ENCODE measurements at places on chromosomes 7 and 10. TPM values are rescaled to one million over a fixed set of nuclear protein-coding genes. Genes with fewer than 3 reads are reported as not detected.
A peak's percentile ranks its signal among the peaks of the same experiment; 100 is the strongest.

DNA sequence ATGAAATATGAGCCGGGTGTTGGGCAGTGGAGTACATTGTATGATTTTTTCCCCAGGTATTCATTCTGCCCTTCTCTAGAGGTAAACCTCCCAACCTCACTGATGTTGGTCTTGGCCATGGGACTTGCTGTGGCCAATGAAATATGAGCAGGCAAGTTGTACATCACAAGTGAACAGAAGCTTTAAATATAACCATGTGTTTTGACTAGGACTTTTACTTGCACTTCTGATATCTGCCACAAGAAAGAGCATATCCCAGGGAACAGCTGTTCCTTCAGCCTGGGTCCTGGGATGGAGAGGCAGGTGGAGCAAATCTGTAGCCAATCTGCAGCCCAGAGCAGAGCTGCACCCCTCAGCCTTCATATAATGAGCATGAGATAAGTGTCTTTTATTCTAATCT lies 109.8 kb upstream of the PALS2 start:
- no peak for DNase-seq

DNA sequence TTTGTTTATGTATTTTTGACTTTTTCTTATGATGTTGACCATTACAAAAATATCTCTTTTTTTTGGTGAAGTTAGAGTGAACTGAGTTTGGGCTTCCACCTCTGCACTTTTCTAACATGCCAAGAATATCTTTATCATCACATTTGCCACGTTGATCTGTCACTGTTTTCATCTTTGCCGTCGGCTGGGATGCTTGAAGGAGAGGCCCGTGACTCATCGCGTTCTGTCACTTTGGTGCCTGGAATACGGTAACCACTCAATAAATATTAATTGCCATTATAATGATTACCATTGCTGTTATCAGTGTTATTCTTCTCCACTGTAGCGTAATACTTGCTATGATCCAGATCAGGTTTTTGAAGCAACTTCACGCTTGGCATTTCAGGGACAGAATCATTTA lies 350.8 kb upstream of the PFKP start:
- no peak for DNase-seq

DNA sequence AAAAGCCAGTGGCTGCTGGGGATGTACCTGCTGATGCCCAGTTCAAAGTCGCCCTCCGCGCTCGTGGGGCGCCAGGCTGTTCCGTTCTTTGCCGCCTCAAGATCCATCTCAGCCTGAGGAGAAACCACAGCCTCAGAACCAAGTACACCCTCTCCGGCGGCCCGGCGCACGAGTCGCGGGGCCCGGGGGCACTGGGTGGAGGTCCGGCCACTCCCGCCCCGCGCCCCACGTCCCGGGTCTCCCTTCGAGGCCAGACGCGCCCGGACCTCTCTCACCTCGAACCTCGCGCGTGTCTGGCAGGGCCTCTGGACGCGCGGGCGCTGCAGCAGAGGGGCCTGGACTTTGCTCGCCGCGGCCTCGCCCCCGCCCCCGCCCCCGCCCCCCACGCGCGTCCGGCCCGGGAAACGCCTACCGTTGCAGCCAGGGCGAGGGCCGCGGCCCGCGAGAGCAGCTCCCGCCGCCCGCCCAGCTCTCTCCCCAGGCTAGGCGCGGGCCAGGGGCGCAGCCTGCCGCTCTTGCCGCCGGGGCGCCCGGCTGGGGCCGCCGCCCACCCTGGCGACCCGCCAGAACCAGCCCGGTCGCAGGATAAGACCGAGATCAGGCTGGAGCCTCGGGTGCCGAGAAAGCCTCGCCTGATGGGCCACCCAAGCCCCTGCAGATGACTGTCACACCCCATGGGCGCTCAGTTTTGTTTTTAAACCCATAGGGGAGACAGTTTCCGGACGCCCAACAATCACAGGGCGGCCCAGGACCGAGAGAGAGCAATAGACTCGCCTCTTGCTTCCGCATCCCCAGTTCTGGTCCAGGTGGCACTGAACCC lies at the start of gene ABCB4:
Gene ABCB4 (minus strand): TSS at position 322 of the 820 bp plus-strand sequence. CDS start 215 bp downstream, at position 107.
- no peak for DNase-seq

GRCh38 chr7:94272821-94273583 lies 121.7 kb upstream of the COL1A2 start:
- no peak for DNase-seq

- DNase-seq, result no peak
These were observed 32.1 kb upstream of the GTF2I start for GRCh38 chr7:74625446-74625845.

DNA sequence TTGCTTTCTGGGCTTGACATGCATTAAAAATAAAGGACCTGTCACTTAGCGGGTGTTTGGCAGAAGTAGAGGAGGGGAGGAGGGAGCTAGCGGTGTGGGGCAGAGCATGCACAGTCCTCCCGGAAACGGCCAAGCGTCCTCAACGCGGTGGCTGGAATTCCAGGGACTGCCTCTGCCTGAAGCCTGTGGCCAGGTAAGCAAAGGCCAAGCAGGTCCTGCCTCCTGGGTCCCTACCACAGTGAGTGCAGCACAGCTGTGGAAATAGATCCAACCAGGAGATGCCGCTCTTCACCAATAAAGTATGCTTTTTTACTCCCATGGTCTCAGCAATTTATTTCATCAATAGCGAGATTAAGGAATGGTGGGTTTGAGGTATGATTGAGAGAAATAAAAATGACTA lies 323.4 kb downstream of the WDR37 start:
- no peak for DNase-seq

DNA sequence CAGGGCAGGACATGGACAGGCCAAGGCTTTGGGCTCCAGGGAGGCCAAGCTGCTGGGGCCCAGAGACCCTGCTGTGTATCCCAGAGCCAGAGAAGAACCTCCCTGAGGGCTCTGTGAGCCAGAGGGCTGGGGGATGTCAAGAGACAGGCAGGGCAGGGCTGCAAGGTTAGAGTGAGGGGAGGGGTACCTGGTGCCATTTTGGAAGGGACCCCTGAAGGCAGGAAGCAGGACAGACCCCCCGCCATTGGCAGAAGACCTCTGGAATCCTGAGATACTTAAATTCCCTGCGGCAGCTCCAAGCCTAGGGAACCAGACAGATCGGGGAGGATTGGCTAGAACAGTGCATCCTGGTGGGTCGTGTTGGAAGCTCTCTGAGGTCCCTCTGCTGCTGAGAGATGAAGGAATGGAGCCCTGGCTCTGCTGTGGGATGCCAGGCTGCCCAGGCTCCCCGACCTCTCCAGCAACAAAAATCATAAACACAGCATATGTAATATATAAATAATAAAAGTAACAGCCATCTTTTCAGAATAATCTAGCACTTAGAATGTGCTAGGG lies 75.0 kb downstream of the LHPP start:
- no peak for DNase-seq

- no peak for DNase-seq
These were observed 132.7 kb downstream of the TAX1BP1 start for GRCh38 chr7:27872356-27873275.

- DNase-seq, result peak; percentile 23
These were observed 137.2 kb upstream of the EFCAB10 start for GRCh38 chr7:105718511-105718925.

DNA sequence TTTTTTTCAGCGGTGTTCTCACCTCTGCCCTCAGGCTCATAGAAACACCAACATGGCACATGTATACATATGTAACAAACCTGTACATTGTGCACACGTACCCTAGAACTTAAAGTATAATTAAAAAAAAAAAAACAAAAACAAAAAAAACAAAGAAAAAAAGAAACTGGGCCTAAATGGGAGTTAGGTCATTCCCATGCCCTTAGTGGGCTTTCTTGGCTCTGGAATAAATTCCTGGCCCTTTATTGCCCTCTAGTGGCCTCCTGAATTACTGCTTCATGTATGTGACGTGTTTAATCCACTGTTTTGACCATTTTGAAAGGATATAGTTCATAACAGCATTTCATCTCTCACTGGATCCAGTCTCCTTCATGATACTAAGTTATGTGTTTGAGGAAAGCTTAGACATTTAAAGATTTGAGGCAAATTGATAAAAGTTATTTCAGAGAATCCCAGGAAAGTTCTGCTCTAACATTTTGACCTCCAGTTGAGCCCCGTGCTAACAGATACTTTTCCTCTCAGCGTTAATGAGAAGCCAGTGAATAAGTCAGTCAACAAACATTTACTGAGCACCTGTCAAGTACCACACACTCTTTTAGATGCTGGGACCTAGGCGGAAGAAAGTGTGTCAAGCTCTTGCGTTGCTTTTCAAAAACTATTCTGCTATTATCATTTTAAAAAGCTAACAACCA lies 54.7 kb upstream of the SYPL1 start:
- peak; percentile 40 for DNase-seq

- DNase-seq, result peak; percentile 20
These were observed 1028.3 kb downstream of the SORCS1 start for GRCh38 chr10:106136175-106136574.

DNA sequence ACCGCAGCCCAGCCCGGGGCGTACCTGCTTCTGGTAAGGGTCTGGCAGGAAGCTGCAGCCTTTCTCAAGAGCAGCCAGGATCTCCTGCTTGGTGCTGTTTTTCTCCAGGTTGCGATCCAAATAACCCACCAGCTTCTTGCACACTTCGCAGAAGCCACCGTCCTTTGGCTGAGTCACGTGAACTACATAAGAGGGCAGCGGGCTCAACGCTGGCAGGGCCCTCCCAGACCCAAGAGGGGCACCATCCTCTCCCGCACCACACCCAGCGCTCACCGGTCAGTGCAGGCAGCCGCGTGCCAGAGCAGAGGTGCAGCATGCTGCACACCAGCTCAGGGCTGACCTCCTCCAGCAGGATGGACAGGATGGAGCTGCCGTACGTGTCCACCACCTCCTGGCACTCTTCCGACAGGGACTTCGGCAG lies 31.6 kb downstream of the PSAP start:
- no peak for DNase-seq

DNA sequence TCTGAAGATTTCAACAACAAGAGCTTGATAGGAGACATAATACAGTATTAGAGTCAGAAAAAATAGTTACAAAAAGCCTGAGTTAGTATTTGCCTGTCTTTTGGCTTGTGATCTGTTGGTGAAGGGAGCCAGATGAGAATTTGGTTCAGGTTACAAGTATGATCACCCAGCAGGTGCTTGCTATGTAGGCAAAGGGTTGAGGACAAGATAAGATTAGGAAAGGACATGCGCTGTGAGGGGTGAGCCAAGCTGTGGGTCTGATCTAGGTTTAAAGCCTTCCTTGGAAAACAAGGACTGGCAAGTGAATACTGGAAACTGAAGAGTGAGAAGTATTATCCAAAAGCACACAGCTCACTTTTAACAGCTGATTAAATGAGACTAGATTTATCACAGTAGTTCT lies 28.7 kb upstream of the CD36 start:
- no peak for DNase-seq

DNA sequence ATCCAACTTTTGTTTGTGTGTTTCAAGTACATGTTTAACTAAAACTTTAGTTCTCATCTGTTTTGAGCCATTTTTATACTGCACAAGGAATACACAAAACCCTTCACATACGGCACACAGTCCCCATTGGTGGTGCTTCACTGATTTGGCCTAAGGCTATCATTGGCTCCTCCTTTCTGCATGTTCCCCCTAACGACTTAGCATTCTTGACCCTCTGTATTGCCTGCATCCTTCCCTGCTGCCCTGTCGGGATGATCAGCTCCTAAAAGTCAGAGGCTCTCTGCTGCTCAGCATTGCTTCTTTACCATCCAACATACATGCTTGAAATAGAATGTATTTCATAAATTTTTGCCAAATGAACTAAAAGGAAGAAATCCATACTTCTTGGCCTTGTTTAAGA lies 111.4 kb upstream of the ABCB5 start:
- DNase-seq, result no peak

DNA sequence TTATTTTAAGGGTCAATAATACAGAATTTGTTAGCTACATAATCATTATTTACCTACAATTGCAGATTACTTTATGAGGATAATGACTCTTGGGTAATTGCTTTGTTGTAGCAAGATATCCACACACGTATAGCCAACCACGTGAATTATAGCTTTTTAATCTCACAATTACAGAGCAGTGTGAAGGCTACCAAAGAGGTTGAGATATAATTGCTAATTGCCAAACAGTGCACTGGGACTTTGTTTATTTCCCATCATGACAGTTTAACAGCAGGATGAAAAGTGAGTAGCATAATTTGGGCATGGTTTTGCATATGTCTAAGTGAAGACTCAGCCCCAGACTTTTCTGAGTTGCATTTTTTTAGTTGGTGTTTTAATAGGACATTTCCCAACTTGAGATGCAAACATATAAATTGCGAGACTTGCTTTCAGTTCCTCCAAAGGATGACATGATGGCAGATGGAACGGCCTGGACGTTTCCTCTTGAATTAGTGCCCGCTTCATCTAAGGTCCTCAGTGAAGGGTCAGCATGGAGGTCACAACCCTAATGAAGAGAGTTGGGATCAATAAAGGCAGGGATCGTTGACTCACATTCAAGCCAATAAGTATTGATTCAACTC lies 180.7 kb upstream of the GPR26 start:
- no peak for DNase-seq

Gene FGFR2
- total RNA-seq, result 19.0 TPM

Gene CUZD1
- 1.3 TPM for total RNA-seq

Gene CHAT
- not detected for total RNA-seq

Gene ITGB1
- 1,718 TPM for total RNA-seq

Gene SLC16A12
- total RNA-seq, result under 0.01 TPM

Gene ADRA2A
- not detected for total RNA-seq

All from mammary epithelial cell (primary cell).